ENCODE measurements at places on chromosomes 6 and 20.

- DNase-seq, result no peak
Observed at GRCh38 chr6:125818225-125818657, 27.5 kb downstream of the NCOA7 start.

DNA sequence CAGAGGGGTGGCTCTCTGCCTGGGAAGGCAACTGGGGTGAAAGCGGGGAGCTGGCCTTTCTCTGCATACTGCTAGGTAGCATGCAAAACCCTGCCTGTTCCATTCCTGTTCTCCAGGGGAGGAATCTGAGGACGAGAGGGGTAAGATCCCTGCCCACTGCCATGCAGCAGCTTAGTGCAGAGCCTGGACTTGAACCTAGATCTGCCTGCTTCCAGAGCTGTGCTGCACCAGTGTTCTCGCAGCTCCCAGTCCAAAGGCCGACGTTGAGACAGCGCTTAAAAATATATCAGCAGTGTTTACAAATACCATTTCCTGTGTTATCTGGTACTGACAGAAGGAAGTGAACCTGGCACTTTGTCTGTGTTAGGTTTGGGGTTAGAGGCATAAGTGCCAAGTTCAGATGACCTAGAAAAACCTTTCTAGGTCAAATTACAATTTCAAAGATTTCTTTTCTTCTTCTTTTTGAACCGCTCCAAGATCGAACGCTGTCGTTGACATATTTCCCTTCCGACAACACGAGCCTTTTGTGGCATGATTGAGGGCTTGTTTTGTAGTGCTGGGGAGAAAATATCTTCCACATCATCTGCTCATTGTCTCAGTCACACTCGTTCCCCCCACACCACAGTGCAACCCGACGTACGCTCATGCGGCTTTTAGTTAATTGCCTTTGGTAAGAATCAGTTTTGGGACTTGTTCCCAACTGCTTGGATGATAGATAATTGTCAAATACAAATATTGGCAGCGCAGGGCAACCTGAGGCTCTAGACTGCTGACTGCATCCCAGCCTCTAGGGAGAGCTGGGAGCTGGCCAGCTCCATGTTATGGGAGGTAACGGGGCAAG lies 44.6 kb downstream of the TOX2 start:
- DNase-seq, result no peak

DNA sequence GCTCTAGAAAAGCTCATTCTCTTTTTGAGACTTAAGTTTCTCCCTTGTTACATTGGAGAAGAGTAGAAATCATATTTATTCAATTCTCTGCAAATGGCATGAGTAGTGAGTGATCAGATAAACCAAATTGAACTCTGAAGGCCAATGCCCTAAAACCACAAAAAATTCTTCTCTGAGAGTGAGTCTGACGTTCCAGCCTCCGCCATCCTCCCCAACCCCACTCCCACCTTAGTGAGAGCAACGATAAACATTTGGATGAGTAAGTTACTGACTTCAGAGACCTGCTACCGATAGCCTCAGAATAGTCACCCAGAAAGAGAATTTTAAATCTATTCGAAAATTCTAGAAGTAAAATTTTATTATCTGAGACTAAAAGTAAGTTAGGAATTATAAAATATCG lies 94.6 kb downstream of the TFAP2A start:
- no peak for DNase-seq

DNA sequence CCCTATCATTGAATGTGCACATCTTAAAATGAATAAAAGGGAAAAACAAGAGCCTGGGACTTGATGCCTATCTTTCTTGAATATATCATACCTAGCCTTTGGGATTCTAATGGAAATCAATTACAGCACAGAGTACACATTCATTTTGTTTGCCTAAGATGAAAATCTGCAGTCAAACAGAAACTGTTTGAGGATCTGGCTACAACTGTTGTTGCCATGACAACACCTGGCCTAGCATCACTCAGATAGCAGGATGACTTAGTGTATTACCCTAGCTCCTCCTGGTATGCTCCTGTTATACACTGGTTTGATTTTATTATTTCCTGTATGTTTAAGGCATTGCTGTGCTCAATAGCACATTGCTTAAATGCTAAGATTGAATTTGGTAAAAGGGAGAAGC lies 71.5 kb upstream of the LAMP5 start:
- peak; percentile 5 for DNase-seq

- peak; percentile 95 for DNase-seq
Observed at GRCh38 chr6:26054781-26055718, 32.2 kb upstream of the HFE start.

DNA sequence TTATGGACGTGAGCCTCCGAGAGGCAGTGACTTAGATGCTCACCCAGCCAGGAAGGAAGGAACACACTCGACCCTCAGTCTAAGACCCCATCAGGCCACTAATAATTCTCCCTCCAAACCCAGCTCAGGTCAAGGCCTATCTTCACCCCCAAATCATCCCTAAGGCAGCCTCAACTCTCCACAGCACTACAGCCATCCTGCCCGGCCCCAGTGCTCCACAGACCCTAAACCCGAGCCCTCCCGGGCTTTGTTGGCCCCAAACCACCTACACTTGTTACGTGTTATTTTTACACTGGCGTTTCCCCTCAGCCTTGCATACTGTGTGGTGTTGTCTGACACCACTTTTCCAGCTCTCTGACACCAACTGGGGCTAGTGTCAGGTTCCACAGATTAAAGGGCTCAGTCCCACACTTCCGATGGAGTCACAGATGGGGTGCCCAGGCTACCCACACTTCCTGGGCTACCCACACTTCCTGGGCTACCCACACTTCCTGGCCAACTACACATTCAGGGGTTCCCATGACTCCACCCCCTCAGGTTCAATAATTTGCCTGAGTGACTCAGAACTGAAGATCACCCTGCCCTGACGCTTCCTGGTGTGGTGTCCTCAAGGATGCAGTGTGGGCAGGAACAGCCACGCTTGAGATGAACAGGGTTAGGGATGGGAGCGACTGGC lies 25.3 kb downstream of the RBCK1 start:
- peak; percentile 80 for DNase-seq

- no peak for DNase-seq
Observed at GRCh38 chr6:154466139-154466538, 44.3 kb downstream of the CNKSR3 start.

GRCh38 chr20:37007898-37008649 lies 56.6 kb upstream of the SAMHD1 start:
- DNase-seq, result no peak

DNA sequence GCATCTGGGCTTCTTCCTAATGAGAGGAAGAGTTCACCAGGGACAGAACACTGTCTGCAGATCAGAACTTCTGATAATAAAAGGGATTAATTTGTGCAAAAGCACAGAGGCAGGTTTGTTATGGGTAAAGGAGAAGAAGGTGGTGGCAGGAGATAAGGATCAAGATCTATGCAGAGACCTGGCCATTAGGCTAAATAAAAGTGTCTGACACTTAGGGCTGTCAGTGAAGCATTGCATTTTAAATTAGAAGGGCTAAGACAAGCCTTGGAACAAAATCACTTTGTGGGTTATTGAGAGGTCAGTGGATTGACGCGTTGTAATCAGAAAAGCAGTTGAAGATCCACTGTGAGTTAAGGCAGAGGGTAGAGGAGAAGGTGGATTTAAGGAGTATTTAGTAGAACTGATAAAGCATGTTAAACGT lies 76.8 kb downstream of the MAP3K4 start:
- DNase-seq, result no peak

- DNase-seq, result no peak
Observed at GRCh38 chr6:107684996-107685395, 139.1 kb downstream of the SCML4 start.

DNA sequence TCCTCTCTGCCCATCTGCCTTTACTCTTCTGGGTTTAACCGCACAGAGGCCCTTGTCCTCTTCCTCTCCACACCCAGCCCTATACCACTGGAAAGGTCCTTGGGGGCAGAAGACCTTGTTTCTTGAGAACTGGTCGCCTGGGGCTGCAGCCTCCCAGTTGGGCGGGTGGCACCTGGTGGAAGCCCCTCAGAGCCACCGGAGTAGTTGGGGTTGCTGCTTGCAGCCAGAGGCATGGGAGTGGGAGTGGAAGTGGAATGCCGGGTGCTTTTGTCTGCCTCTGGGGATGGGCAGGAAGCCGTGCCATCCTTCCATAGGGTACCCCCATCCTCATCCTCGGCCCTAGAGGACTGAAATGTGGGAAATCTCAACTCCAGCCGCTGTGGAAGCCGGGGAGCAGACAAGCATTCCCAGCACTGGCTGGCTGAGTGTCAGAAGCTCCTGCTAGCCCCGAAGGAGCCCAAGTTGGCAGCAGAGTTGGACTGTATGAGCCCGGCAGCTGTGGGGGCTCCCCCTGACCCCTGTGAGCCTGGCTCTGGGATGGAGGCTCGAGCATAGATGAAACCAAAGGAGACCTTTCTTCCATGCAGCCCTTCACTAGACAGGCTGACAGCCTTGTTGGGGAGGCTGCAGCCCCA lies 1.2 kb downstream of the VSTM2L start:
- DNase-seq, result no peak

DNA sequence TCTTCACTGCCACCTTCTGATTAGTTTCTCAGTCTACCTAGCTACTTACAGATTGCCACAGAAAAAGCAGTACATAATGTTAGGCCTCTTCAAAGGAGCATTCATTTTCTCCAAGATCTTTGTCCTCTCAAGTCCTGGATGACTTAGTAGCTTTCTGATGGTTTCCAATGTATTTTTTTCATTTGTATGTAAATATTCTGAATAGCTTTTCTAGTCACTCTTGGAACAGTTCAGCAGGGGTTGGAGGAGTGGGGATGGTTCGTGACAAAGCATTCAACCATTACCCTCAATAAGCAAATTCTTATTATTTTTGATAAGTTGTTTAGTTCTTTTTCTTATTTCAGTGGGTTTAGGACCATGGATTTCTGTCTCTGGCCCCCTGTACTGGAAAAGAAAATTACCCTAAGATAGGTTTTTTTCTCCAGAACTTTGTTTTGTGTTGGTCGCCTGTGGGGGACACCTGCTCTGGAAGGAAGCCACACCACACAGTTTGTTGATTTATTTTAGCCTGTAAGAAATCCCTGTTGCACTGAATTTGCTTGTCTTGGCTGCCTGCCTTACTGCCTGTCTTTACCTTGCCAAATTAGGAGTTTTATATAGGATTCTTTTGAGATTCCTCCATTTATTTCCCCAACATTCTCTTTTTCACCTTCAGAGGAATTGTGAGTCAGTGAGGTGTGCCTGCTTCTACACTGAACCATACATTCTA lies 247.9 kb downstream of the RFPL4B start:
- no peak for DNase-seq

- no peak for DNase-seq
Observed at GRCh38 chr6:157229713-157230112, 93.6 kb downstream of the TMEM242 start.

DNA sequence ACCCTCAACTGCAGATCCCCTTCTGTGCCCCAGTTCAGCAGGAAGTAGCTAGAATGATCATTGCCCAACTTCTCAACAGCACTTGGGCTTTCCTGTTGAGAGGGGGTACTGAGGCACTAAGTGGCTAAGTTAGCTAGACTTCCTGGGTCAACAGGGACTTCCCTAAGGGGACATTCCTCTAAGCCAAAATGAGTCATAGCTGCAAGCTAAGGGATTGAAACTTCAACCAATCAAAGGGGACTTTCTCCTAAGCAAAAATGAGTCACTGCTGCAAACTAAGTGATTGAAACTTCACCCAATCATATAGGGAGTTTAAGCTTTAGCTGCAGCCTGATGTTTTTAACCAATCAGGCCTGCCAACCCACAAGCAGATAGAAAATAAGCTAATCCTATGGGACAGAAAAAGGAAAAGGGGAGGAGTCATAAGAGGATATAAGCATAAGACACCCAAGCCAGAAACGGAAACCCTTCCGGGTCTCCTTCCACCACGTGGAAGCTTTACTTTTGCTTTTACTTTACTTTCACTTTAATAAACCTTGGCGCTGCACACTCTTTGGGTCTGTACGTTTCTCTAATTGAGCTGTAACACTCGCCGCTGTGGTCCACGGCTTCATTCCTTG lies 659.0 kb upstream of the HS3ST5 start:
- DNase-seq, result no peak

DNA sequence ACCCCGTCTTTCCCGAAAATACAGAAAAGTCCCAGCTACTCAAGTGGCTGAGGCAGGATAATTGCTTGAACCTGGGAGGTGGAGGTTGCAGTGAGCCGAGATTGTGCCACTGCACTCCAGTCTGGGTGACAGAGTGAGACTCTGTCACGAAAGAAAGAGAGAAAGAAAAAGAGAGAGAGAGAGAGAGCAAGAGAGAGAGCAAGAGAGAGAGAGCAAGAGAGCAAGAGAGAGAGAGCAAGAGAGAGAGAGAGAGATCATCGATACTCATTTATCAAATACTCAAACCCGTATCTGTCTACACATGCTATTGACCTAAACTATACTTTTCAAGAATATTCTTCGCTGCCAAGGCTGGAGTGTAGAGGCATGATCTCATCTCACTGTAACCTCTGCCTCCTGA lies 28.2 kb upstream of the SALL4 start:
- DNase-seq, result no peak

GRCh38 chr6:74073999-74074398 lies 378.0 kb downstream of the CD109 start:
- DNase-seq, result no peak

DNA sequence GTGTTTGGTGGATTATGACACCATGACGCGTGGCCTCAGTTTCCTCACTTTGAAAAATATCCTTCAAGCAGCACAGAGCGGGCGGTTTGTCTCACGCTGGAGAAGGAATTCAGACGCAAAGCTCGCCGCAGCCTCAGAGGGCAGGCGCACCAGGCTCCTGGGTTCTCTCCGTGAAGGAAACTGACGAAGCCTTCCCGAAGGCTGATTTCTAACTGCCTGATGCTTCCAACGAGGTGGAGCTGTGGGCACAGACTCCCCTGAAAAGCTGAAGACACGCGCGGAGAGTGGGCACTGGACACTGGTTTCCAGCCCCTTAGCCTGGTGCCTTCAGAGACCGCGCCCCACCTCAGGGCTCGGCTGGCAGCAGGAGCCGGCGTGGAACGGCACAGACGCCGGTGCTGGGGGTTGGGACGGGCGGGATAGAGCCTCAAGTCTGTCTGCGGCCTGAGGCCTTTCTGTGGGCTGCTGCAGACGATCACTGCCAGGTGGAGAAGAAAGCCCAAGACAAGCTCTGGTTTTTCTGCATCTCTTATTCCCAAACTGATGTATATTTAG lies 56.1 kb downstream of the DACT2 start:
- no peak for DNase-seq

- no peak for DNase-seq
Observed at GRCh38 chr6:5099537-5099936, 14.4 kb downstream of the PPP1R3G start.

DNA sequence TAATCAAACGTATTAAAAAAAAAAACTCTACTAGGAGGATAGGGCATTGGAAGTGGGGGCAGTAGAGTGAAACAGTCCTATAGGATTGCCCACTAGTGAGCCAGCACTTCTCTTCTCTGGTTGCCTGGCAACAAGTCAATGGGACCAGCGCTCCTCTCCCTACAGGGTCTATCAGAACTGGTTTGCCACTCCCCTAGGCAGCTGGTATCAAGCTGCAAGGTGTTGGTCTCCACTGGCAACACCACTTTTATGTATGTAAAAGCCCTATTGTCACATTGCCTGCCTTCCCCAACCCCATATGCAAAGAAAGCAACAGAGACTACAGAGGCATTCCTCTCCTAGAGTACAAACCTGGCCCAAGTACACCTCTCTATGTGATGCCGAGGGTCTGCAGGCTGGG lies 166.9 kb upstream of the MCHR2 start:
- no peak for DNase-seq

Data from activated naive CD4-positive, alpha-beta T cell treated with anti-CD3 and anti-CD28 coated beads for 36 hours (primary cell).